NCI-H187 (cell line): ENCODE measurements at places on chromosomes 16 and 17.
A peak's percentile ranks its signal among the peaks of the same experiment; 100 is the strongest.

GRCh38 chr17:19359151-19359550, 3.4 kb downstream of the B9D1 start:
- no peak for DNase-seq

DNA sequence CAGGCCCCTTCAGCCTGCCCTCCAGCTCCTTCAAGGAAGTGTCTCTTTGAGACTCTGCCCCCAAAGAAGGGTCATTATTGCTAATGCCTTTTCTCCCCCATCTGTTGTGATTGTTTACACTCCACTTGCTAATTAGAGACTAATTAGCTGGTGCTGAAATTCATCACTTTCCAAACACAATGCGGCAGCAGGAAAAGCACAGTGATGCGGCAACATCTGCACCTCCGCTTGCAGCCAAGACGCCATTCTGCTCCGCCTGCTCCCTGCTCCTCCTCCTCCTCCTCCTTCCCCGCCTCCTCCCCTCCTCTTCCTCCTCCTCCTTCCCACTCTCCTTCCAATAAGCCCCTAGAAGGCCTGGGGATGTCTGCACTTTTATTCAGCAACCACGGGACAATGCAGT, 110.5 kb downstream of the SDK2 start:
- DNase-seq: no peak

DNA sequence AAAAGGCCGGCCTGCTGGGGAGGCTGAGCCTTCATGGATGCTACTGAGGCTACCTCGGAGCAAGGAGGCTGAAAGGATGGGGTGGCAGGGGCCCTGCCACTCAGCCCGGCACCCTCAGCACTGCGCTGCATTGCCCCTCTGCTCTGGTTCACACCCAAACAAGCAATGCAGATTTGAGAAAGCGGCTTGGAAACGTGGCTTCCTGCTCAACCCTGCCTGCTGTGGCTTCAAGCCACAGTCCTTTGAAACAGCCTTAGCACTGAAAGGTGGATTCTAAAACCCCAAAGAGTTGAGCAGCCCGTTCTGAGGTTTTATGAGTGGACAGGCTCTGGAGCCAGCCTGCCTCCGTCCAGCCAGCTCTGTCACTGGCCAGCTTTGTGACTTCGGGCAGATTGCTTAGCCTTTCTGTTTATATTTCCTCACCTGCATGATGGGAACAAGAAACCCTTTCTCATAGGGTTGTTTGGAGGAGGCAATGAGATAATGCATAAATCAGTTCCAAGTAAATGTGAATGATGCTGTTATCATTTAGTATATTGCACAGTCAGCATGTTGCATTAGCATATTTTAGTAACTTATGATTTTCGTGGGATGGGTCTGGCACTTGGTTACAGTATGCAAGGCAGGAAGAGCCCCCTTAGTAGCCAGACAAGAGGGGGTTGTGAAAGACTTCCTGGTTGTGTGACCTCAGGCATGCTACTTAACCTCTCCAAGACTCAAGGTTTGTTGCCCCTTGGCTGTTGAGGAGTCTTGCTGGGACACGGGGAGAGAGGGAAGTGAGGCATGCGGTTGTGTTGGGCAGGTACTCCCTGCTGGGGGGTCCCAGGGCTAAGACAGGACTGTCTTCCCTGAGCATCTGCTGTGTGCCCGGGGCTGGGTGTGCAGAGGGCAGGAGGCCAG, 23.6 kb downstream of the CRISPLD2 start:
- DNase-seq: no peak

DNA sequence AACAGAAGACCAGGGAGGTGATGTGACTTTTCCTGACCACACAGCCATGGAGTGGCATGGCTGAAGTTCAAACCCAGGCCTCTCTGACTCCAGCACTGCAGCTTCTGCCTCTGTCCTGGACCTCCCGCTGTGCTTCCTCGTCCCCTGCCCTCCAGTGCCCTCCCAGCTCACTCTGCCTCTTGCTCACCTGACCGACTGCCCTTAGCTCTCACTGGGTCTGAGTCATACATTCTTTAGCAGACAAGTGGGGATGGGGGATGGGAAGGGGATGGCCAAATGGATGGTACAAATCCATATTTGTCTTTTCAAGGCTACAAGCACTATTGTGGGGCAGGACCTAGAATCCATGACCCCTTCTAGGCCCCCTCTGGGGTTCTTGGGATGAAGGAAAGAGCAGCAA, 33.0 kb downstream of the PITPNM3 start:
- no peak for DNase-seq

DNA sequence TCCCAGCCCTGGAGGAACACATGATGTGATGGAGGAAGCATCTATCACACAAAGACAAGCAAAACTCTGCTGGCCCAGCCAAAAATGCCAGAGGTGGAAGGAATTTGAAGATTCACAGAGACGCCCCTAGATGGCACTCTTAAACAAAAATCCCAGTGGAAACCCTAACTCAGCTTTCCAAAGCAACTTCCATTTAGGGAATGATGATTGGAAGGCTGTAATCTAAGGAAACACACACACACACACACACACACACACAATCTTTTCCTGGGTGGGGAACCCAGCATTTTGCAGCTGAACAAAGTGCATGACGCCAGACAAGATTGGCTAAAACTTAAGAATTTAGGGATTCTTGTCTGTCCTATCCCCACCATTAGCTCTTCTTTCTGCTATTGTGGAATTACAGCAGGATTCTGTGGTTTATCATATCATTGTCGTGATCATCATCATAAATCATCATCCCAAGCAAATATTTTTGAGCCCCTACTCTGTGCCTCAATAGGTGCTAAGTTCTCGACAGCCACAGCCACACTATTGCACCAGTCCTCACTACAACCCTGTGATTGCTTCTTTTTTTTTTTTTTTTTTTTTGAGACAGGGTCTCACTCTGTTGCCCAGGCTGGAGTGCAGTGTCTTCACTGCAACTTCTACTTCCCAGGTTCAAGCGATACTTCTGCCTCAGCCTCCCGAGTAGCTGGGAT, 1.6 kb upstream of the LDAF1 start:
- peak; percentile 4 for DNase-seq

DNA sequence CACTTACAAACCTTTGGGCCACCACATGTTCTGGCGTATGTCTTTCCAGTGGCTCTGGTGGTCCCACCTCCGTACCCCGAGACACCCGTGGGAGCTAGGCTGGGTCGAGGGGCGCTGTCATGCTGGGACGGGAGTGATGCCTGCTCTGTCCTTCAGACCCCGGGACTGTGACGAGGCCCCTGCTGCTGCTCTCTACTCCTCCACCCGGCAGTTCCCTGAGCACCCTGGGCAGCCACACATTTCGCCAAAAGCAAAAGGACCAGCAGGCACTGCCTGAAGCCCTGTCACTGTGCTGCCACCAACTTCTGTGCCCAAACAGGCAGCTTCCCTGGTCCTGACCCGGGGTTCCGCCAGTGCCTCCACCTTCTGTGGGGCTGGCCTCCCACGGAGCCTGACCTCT, 15.5 kb downstream of the DOC2B start:
- no peak for DNase-seq

DNA sequence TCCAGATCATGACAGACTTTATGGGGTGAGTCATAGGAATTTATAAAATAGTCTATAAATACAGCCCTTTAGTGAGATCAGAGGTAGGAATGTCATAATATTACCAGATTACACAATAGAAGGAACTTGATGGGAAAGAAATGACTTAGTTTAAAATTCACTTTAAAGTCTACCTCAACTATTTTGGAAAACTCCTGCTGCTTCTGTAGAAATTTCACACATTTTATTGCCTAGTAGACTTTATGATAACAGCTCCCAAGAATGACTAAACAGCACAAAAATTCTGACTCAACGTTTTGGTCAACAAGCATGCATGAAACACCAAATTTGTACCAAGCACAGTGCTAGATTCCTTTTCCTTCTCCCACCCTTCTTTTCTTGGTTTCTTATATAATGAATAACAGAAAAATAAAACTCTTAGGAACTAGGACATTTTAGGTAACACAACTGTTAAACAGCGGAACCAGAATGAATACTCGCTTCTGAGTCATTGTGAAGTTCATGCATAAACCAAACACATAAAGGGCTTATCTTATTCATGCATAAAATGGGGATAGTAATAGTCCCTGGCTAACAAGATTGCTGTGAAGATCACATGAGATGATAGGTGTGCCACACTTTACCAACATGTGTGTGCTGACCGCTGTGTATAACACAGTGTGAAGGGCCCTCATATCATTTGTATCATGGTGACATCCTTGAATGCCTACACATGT, 243.9 kb downstream of the CDH8 start:
- DNase-seq: no peak

DNA sequence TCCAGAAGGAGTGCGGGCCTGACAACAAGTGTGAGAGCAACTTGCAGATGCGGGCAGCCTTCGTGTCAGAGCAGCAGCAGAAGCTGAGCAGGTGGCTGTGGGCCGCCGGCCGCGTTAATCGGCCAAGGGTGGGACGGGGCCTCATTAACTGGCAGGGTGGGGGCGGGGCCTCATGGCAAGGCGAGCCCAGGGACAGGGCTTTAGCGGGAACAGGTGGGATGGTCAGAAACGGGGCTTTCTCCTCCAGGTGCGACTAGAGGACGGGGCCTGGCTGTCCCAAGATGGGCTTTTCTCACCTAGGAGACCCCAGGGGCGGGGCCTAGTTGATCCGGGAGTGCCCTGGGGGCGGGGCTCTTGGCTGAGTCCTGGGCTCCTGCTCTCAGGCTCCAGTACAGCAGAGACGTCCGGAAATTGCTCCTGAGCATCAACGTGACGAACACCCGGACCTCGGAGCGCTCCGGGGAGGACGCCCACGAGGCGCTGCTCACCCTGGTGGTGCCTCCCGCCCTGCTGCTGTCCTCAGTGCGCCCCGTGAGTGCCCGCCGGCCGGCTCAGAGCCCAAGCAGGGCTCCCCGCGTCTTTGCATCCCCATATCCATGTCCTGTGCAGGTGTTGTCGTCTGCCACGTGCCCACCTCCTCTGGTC, 18.4 kb upstream of the PDK2 start:
- DNase-seq: no peak
